ENCODE measurements at places on chromosomes 4 and X.
A peak's percentile ranks its signal among the peaks of the same experiment; 100 is the strongest.

- no peak for DNase-seq
Observed at GRCh38 chr4:123469245-123469644, 72.7 kb downstream of the SPRY1 start.

- no peak for DNase-seq
Observed at GRCh38 chrX:47573341-47574075, 8.7 kb upstream of the TIMP1 start.

- no peak for DNase-seq
Observed at GRCh38 chrX:21929209-21929608, 11.3 kb upstream of the SMS start.

DNA sequence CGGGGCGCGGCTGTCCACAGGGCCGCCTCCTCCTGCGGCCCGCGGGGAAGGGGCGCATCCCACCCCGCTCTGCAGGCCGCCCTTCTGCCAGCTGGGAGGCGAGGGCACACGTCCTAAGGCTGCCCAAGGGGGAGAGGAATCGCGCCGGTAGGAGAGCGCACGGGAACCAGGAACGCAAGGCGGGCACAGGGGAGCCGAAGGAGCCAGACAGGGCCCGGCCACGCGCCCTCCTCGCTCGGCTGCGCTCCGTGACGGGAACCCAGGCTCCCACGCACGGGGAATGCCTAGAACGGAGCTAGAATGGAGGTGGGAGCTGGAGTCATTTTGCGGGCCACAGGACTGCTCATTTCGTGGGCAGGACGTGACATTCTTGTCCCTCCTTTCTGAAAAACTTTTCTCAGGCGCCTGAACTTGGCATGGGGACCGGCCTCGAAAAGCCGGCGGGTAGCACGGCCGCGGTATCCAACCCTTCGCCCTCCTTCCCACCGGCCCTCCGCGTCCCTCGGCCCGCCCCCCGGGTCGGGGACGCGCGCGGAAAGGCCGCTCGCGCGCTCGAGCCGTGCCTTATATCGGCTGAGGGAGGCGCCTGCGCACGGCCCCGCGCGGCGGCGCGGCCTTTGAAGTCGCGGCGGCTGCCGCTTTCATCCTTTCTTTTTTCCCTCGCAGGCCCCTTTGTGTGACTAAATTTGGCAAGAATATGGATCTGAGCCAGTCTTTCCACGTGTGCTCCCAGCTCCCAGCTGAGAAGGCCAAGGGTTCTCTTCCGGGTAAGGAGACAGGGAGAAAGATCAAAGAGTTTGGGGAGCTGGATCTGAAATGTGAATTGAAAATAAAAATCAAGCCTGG lies 4.2 kb upstream of the LEF1 start:
- peak; percentile 46 for DNase-seq

All from stimulated activated CD4-positive, alpha-beta T cell treated with anti-CD3 and anti-CD28 coated beads, Interleukin-15, amount 100 ng/mL, for 1 hour (primary cell).